Activated T-cell treated with anti-CD3 and anti-CD28 coated beads, Interleukin-2, amount 50 U/mL, for 48 hours (primary cell): ENCODE measurements at places on chromosomes 1 and 21.

- peak; percentile 91 for DNase-seq
Observed at GRCh38 chr1:21293537-21294265, 3.4 kb upstream of the ECE1 start.

- peak; percentile 58 for DNase-seq
Observed at GRCh38 chr1:89041119-89041641, 18.5 kb upstream of the GBP3 start.

- no peak for DNase-seq
Observed at GRCh38 chr1:111669268-111669667, 49.7 kb downstream of the RAP1A start.

DNA sequence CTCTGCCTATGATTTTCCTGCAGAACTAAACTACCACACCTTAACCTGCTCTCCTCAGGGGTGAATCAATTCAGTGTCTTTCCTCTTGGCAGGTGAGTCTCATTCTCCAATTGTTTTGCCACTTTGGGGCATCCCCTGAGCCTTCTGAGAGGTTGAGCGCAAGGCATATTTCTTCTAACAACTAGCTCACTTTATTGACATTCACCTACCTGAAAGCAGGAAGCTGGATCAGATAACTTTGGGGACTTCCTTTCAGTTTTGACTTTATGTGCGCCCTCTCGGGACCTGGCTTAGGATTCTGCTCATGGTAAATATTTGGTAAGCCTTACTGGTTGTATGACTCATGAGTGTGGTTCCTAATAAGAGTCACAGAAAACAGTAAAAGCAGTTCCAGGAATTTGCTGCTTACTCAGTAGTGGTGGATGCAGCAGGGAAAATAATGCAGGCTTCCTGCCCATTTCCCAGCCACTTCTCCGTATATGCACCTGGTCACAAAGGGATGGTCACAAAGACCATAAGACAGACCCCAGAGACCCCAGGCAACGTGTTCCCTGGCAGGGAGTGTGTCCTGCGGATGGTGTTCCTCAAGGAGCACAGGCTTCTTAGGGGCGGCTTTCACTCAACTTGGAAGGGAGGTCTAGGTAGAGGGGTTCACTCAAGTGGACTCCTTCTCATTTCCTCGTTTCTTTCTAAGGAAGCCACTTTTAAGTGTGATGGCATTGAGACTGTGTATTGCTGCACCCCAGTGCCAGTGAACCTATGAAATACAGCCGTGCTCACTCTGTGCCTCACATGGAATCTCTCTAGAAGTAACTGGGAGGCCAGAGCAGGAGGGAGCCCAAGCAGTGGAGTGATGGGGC is 22.0 kb upstream of the BATF3 start:
- DNase-seq, result peak; percentile 65

DNA sequence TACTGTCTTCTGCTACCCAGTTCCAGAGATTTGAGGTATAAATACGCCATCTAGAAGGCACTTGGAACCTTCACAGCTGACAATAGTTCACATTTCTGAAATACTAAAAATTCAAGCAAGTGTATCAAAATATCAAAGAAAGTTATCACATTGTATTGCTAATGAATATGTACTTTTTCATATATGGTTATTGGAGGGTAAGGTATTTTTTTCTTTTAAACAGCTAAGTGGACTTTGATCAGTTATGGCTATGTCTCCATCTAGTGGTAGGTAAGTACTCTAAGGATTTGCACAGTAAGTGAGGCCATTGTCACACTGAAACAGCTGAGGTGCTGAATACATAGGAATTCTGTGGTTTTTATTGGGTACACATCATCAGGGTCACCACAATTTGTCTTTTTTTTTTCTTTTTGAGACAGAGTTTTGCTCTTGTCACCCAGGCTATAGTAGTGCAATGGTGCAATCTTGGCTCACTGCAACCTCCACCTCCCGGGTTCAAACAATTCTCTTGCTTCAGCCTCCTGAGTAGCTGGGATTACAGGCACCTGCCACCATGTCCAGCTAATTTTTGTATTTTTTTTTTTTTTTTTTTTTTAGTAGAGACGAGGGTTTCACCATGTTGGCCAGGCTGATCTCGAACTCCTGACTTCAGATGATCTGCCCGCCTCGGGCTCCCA is 49.1 kb upstream of the CR2 start:
- no peak for DNase-seq

DNA sequence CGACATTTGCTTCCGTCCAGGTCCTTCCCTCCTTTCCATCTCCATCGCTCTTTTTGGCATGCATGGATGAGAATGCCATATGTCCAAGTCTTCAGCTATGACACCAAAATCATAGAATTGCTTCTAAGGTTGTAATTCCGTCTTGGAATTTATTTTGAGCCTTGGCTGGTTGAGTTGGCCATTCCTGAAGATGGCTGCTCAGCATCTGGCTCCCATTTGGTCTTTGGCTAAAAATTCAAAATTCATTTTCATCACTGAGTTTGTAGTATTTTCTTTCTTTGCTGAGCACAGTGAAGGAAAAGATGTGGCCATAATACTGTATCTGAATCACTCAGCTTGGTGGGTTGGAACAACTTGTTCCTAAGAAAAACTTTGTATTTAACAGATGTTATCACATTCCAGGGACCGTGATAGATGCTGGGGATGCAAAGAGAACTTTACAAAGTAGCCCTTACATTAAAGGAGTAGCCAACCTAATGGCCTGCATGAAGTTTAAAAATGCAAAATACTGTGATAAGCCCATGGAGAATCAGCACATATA is 15.6 kb downstream of the JUN start:
- no peak for DNase-seq

- DNase-seq, result peak; percentile 60
Observed at GRCh38 chr1:12600880-12601633, 17.0 kb downstream of the DHRS3 start.

GRCh38 chr1:192529031-192529755 is 46.4 kb upstream of the RGS1 start:
- DNase-seq, result no peak

- DNase-seq, result peak; percentile 36
Observed at GRCh38 chr1:220748089-220748934, at the start of gene MTARC2. Gene MTARC2 (plus strand): TSS chr1:220748322. CDS start chr1:220748532, 210 bp downstream.

- DNase-seq, result no peak
Observed at GRCh38 chr1:226788965-226789364, 49.9 kb upstream of the ITPKB start.

- DNase-seq, result no peak
Observed at GRCh38 chr21:25297117-25297516, 310.2 kb downstream of the MRPL39 start.

- no peak for DNase-seq
Observed at GRCh38 chr1:161953256-161953920, 70.3 kb downstream of the OLFML2B start.

GRCh38 chr1:28789412-28789811 is 22.6 kb upstream of the OPRD1 start:
- no peak for DNase-seq

DNA sequence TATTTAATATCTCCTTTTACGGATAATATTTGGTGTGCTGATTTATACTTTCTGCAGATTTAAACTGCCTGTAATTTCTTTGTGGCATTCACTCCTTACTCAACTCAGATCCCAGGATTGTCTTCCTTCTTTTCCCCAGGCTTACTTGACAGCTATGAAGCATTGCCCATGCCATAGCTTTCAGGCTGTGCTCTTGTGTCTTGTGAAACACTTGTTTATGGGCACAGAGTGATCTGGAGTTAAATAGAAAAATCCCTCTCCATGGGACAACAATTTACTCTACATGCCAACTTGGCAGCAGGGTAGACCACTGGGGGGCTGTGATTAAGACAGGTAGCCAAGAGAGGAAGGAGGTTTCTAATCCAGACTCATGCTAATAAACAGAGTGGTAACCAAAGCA is 57.4 kb downstream of the PPP1R12B start:
- no peak for DNase-seq

DNA sequence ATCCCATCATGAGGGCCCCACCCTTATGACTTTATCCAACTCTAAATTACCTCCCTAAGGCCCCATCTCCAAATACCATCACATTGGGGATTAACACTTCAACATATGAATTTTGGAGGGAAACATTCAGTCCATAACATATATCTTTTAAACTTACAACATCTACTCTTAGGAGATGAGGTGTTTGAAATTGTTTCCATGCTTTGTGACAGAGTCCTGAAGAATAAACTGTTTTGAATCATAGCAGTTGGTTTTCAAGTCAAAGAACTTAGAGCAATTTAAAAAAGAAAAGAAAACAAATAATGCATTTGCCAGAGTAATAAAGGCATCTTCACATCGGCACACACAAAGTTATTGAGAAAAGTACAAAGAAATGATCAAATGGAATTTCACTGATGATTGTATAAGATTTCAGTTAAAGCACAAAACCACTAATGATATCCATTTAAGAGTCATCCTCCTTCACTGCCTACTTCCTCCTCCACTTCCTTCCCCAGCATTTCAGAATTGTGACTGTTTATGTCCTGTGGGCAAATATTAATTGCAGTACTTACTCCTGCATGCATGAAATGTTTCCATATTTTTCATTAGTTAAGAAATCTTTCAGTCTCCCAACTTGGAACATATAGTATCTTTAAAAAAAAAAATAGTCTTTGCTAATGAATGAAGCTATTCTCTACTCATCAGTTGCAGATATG is 202.0 kb downstream of the LRRC40 start:
- DNase-seq, result no peak

DNA sequence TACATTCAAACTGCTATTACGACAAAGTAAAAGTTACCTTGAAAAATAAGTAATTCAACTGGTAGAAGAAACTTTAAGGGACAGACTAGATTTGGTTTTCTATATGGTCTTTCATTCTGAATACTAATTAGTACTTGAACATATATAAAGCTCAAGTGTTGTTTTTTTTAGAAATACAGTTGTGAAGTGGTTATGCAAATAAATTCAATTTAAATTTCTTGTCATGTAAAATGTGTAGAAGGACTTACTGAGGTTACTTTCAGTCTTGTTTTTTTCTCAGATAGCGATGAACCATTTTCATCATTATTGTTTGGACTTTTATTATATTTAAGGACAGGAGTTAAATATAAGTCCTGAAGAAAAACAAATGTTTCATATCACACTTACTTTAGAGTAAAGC is 24.4 kb downstream of the HS2ST1 start:
- DNase-seq, result no peak

DNA sequence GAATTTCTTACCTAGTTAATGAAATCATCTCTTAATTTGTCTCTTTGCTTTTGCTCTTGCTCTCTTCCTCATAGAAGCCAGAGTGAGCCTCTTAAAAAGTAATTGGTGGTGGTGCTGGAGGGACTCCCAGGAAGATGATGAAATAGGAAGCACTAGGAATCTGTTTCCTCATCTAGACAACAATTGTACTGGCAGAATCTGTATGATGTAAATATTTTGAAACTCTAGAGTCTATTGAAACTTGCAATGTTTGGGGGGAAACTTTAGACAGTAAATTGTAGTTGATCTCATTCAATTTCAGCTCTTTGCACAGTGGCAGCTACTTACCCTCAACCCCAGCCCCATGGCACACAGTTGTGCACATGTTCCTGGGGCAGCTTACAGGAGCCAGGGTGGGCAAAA is 10.6 kb downstream of the RGSL1 start:
- DNase-seq, result no peak

DNA sequence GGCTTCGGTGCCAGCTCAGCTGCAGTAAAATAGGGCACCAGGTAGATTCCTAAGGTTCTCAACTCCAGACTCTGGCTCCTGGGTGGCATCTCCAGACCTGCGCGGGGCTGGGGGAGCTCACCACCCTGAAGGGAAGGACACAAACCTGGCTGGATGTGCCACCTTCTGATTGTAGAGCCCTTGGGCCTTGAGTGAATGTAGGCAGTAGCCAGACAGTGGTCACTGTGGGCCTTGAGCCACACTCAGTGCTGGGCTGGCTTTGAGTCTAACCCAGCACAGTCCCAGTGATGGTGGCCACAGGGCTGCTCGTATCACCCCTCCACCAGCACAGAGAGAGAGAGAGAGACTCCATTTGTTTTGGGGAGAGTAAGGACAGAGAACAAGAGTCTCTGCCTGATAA is 38.0 kb upstream of the SH3GLB1 start:
- no peak for DNase-seq

DNA sequence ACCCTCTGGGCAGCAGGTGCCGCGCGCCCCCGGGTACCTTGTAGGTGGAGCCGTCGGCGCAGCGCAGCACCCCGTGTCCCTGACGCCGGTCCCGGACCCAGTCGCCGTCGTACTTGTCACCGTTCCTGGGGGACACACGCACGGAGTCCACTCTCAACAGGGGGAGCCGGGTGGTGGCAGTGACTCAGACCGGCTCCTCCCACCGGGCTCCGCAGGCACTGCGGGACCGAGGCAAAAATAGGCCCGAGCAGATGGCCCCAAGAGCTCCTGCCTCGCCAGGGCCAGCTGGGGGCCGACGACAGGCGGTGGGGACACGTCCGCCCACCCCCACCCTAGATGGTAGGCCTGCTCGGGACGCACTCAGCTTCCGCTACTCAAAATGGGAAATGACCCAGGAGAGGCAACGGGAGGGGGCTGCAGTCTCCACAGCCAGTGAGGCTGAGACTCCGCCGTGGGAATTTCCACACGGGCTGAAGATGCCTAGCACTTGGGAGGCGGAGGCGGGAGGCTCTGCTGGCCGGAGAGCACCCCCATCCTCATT is 6.3 kb downstream of the MORN1 start:
- DNase-seq, result no peak

DNA sequence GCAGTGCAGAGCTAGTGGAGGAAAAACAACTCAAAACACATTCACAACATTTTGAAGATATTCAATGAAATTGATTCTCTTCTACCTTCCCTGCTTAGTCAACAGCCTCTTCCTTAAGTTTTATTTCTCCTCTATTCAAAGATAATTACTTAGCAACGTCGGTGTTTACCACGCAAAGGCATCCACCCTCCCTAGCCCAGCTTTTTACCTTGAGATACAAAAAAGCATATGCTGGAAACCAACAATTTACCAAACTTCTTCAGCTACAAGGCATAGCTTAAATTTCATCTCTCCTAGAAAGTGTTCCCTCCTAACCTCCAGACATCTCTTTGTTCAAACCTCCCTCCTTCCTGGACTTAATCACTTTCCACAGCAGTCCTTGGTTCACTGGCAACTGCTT is 102.8 kb upstream of the SOD1 start:
- DNase-seq, result no peak

GRCh38 chr1:1755426-1755825 is 22.8 kb downstream of the NADK start:
- no peak for DNase-seq

- no peak for DNase-seq
Observed at GRCh38 chr1:98044071-98044697, 123.3 kb upstream of the DPYD start.

- DNase-seq, result no peak
Observed at GRCh38 chr1:247146671-247147070, 25.1 kb downstream of the ZNF124 start.

DNA sequence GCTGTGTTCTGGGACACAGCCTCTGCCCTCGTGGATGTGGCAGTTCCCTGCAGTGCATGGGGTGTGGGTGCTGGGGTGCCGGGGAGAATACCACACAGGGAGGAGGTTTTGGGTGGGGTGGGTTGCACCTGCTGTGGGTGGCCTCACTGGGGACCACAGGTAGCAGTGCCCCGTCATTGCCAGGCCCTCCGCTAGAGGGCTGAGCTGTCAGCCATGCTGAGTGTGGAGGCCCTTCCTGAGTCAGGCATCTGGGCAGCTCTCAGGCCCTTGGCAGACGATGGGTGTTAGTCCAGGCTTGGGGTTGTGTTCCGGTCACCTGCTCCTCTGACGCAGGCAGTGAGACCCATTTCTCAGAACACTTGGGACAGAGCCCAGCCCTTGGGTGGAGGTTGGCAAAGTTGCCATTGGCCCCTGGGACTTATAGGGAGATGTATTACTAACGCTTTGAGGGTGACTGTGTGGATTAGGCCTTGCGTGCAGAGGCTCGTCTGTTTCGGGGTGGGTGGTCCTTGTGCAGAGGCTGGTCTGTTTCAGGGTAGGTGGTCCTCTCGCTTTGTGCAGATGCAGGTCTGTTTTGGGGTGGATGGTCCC is 23.9 kb downstream of the PCNT start:
- no peak for DNase-seq

- no peak for DNase-seq
Observed at GRCh38 chr1:180892272-180892671, 20.4 kb upstream of the KIAA1614 start.
